ENCODE measurements at places on chromosomes 13 and 19.

DNA sequence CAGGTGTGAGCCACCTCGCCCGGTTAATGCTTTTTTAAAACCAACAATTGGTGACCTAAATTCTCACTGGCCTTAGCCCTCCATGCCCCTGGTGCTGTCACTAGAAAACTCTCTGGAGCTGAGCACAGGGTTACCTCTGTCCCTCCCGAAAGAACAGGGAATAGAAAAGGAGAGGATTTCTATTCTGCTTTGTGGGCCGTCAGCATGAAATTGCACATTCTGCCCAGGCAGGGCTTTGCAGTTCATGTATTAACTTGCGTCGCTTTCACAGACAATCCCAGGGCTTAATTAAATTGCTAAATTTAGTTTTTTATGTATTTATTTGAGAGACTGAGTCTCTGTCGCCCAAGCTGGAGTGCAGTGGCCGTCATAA lies 583 bp upstream of the ZNF480 start:
- no peak for DNase-seq

DNA sequence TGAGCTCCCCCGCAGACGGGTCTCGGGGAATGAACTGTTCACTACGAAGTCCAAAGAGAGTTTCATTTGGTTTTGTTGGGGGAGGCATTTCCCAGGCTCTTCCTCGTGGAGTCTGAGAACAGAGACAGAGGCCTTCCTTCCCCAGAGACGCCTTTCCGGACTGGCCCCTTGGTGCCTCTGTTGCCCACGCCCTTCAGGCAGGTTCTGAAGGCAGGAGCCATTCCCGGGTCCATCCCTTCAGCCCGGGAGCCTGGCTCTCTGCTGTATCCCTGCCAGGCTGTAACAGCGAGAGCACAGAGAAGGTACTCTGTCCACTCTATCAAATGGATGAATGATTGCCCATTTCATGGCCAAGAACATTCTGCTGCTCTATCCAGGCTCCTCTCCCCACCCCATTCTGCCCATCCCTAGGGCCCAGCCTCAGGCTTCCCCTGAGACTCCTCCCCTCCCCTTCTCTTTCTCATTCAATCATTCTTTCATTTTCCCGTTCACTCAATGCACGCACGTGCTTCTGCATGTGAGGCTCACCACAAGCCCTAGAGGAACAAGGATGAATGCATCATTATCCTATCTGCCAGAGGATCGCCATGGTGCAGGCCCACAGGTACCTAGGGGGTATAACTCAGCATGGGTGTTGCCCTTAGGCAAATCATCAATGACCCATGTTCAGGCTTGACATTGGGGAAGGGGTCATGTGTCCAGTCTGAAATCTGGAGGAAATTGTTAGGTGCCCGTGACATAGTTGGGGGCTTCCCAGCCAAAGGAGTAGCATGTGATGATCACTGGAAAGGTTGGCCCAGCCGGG lies 298.6 kb downstream of the ZNF536 start:
- DNase-seq, result no peak

DNA sequence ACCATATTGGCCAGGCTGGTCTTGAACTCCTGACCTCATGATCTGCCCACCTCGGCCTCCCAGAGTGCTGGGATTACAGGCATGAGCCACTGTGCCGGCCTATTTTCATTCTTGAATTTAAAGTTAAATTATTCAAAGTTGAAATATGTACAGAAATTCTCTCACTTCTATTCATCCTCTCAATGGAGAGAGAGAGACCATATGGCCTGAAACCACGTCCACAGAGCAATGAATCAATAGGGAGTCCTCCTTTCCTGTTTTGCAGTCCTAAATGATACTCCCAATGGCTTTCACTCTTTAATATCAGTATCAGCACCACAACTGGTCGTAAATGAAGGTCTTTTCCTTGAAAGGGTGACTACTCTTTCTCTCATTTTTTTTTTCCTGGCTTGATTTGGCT lies 30.5 kb upstream of the KCTD4 start:
- no peak for DNase-seq

DNA sequence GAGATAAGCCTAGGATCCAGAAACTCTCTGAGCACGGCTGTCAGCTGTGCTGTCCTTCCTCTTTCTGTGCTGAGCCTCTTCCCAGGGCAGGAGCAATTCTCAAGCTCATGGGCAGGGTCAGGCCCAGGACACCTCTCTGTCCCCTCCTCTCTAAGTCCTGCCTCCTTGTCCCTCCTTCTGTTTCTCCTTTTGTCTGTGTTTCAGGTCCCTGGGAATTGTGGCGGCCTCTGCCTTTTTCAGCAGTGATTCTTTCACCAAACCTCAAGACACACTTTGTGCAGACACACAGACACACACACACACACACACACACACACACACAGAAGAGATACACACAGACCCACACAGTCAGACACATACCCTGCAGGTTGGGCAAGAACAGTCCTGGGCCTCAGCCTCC lies at the start of gene PSG1:
Gene PSG1 (minus strand): TSS at position 101 of the 400 bp plus-strand sequence. CDS start 132 bp downstream, outside the sequence.
- no peak for DNase-seq

DNA sequence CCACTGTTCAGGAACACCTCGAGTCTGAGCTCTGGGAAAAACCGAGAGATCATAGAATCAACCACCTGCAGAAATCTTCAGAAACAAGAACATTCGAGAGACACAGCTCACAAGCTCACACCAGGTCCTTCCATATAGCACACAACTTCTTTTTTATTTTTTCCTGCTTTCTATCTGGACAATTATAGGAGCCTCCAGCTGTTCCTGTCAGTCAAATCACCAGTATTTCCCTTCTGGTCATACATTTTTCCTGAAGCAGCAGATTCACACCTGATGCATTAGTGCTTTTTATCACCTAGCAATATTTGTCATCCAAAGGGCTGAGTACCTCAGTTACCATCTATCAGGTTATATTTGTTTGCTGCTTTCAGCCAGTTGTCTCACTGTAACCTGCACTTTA lies 323.5 kb downstream of the FOXO1 start:
- no peak for DNase-seq

GRCh38 chr13:104111031-104111430 lies 1044.8 kb upstream of the SLC10A2 start:
- DNase-seq, result no peak

DNA sequence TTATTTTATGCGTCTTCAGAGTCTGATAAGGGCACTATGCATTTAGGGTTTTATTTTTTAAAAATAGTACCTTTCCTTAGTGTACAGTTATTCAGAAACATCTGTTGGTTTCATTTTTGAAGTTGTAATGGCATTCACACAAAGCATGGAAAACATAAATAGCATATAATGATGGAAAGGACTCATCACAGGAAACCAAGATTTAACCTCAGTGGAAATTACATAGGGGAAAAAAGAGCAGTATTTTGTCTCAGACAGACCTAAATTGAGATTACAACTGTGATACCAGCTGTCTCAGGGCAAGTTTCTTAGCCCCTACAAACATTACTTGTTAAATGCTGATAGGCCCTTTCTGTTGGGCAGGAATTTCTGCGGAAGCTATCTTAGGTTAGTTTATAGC lies 57.2 kb downstream of the NHLRC3 start:
- DNase-seq, result no peak

Data from epithelial cell of prostate (primary cell).